SK-MEL-5 (cell line): ENCODE measurements at places on chromosomes 11 and 22. TPM values are rescaled to one million over a fixed set of nuclear protein-coding genes. Genes with fewer than 3 reads are reported as not detected.

EIF3M gene
- total RNA-seq = 807 and 835 TPM in 2 replicates

GTPBP1 gene
- total RNA-seq = 16.1 and 27.1 TPM in 2 replicates

BIK gene
- total RNA-seq = 8.0 and 9.2 TPM in 2 replicates

DMC1 gene
- total RNA-seq = 0.45 TPM in 1 of 2 replicates, not detected in the other

FXYD2 gene
- total RNA-seq = not detected in 2 replicates

IFTAP gene
- total RNA-seq = 29.8 and 33.6 TPM in 2 replicates

SAA4 gene
- not detected in 2 replicates for total RNA-seq

SH3BP1 gene
- total RNA-seq = 3.9 and 5.5 TPM in 2 replicates

KRTAP5-2 gene
- 0.26 and 0.72 TPM in 2 replicates for total RNA-seq

PDGFB gene
- total RNA-seq = 0.05 TPM in 1 of 2 replicates, not detected in the other

LDHAL6A gene
- not detected in 2 replicates for total RNA-seq

PCNX3 gene
- total RNA-seq = 10.4 and 11.3 TPM in 2 replicates

C11orf87 gene
- not detected in 2 replicates for total RNA-seq

MOGAT2 gene
- total RNA-seq = not detected in 2 replicates

CD3E gene
- not detected in 2 replicates for total RNA-seq

ADM2 gene
- 1.1 and 2.4 TPM in 2 replicates for total RNA-seq

DGAT2 gene
- total RNA-seq = 3.9 and 4.1 TPM in 2 replicates

SESN3 gene
- total RNA-seq = 8.8 and 10.4 TPM in 2 replicates

C11orf21 gene
- not detected in 2 replicates for total RNA-seq

NOX4 gene
- 4.1 and 4.6 TPM in 2 replicates for total RNA-seq

NEFH gene
- total RNA-seq = 0.92 and 1.2 TPM in 2 replicates

CASP5 gene
- total RNA-seq = not detected in 2 replicates

CABP4 gene
- total RNA-seq = 0.18 TPM in 1 of 2 replicates, not detected in the other

TPBGL gene
- 1.4 and 2.7 TPM in 2 replicates for total RNA-seq

CCT8L2 gene
- total RNA-seq = not detected in 2 replicates

INSC gene
- total RNA-seq = 0.87 TPM in 1 of 2 replicates, not detected in the other

CAPN1 gene
- 40.5 and 54.5 TPM in 2 replicates for total RNA-seq

TRIM51G gene
- total RNA-seq = 0.11 TPM in 1 of 2 replicates, not detected in the other

TEX54 gene
- total RNA-seq = not detected in 2 replicates

MS4A8 gene
- total RNA-seq = not detected in 2 replicates

POTEH gene
- total RNA-seq = 0.40 TPM in 1 of 2 replicates, not detected in the other

HOATZ gene
- total RNA-seq = not detected in 2 replicates

LAMTOR1 gene
- total RNA-seq = 279 and 297 TPM in 2 replicates

SMCO4 gene
- 4.8 and 50.7 TPM in 2 replicates for total RNA-seq

DLG2 gene
- total RNA-seq = not detected in 2 replicates

OR4D11 gene
- not detected in 2 replicates for total RNA-seq

IGLL1 gene
- not detected in 2 replicates for total RNA-seq

CLCF1 gene
- total RNA-seq = 0.45 TPM in 1 of 2 replicates, not detected in the other

OR8D4 gene
- not detected in 2 replicates for total RNA-seq

KCTD14 gene
- 0.80 TPM in 1 of 2 replicates, not detected in the other for total RNA-seq

PRDM10 gene
- total RNA-seq = 3.6 and 4.3 TPM in 2 replicates

DRICH1 gene
- total RNA-seq = not detected in 2 replicates

NPTXR gene
- 2.0 and 2.4 TPM in 2 replicates for total RNA-seq

NEU3 gene
- 46.8 and 50.8 TPM in 2 replicates for total RNA-seq

C11orf52 gene
- not detected in 2 replicates for total RNA-seq

ADAMTS15 gene
- not detected in 2 replicates for total RNA-seq

OR5B12 gene
- total RNA-seq = not detected in 2 replicates

OR52N4 gene
- not detected in 2 replicates for total RNA-seq

DBX1 gene
- not detected in 2 replicates for total RNA-seq

CLDN5 gene
- not detected in 2 replicates for total RNA-seq

PLA2G3 gene
- total RNA-seq = 0.03 TPM in 1 of 2 replicates, not detected in the other

FAM180B gene
- total RNA-seq = 0.63 and 0.85 TPM in 2 replicates

LRRC74B gene
- 0.03 TPM in 1 of 2 replicates, not detected in the other for total RNA-seq

CABP7 gene
- total RNA-seq = 0.13 TPM in 1 of 2 replicates, not detected in the other

OR5D16 gene
- total RNA-seq = not detected in 2 replicates

DEFB131B gene
- total RNA-seq = not detected in 2 replicates

DRD2 gene
- not detected in 2 replicates for total RNA-seq

OOSP4A gene
- total RNA-seq = not detected in 2 replicates
